ENCODE measurements at places on chromosomes 3 and 15.

GRCh38 chr3:86921971-86922680 lies 68.8 kb downstream of the VGLL3 start:
- no peak for DNase-seq

DNA sequence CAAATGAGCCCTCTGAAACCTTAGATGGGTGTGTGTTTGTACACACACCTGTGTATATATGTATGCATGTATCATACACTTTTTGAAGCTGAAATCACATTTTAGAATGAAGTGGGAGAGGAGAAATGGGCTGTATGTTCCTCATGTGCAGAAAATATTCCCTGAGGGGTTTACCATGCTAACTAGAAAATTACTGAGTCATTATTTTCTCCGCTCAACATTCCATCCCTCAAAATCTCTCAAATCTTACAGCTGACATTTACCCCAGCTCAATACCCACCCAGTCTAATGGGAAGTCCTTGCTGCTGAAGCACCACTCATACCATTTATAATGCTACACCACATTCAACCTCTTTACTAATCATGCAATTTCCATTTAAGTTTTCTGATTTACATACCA lies 138.6 kb downstream of the P2RY1 start:
- no peak for DNase-seq

- DNase-seq, result no peak
Measured at GRCh38 chr15:40618906-40619305, 24.9 kb downstream of the KNL1 start.

- DNase-seq, result no peak
Measured at GRCh38 chr3:47495886-47496285, 17.6 kb downstream of the ELP6 start.

DNA sequence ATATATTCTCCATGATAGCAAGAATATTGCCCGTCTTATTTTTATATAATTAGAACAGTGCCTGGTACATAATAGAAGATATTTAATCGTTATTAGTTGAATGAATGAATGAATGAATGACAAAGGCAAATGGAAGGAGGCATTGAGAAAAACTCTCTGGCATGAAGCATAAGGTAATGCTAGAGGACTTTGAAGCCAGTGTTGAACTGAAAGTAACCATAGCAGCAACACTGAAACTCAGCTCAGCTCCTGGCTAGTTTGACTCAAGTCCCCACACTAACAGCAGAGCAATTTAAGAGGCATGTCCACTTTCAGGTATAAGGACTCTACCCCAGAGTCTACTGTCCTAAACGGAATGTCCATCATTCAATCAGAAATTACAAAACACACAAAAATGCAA lies 227.0 kb downstream of the CPNE4 start:
- DNase-seq, result no peak

- DNase-seq, result no peak
Measured at GRCh38 chr3:43206105-43206504, 80.2 kb upstream of the SNRK start.

DNA sequence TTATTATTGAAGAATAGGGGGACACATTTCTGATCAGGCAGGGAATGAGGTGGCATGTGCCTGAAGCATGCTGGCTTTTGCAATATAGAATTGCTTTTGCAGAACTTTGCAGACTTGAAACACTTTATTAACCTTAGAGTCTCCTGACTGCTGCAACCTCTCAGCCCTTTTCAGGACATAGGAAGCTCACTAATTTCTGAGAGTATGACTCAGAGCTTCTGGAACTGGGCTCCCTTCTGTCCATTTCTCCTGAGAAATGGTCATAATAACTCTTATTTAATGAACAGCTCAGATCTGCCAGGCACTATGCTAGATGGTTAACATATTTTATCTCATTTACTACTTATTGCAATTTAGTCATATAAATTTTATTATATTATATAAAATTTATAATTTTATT lies 38.6 kb upstream of the DGKG start:
- DNase-seq, result no peak

DNA sequence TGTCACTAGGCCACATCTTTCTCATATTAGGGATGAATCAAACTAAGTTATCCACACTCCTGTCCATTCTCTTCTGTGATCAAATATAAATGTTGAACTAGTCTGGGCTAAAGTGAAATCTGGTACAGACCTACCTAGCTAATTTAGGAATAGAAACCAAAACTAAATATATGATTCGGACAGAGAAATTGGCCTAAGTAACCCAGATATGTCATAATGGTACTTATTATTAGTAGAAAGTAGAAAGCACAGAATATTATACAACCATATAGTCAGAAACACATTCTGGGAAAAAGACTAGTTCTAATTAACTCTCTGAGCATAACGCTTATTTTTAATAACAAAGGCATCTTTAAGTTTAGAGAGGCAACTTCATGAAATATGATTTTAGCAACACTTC lies 389.0 kb downstream of the LSAMP start:
- DNase-seq, result no peak

DNA sequence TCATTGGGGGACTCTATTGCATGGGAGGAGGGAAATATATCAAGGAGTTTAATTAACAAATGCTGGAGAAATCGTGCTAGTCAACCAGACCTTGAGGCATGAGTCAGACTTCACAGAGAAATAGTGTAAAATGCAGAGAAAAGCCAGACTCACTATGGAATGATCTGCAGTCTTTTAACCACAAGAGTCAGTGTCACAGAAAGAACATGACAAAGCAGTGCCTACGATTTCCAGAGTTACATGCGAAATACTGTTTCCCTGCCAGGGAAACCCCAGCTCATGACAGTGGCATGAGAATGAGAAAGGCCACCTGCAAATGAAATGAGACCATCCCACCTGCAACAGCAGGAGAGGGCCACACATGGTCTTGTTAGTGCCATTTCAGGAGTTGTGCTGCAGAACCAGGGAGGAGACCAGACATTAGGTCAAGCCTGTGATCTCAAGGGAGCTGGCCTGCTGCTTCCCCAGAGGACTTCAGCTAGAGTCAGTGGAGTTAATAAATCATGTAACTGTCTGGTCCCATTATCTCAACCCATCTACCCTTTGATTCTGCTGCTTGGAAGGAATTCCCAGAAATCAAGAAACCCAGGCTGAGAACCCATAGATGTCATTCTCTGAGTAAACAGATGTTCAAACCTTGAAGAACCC lies 79.0 kb downstream of the ERC2 start:
- DNase-seq, result no peak

GRCh38 chr15:67945951-67946700 lies 106.3 kb upstream of the RNU6-1 start:
- DNase-seq, result peak; percentile 35

GRCh38 chr15:95875121-95875643 lies 455.3 kb upstream of the NR2F2 start:
- peak; percentile 1 for DNase-seq

DNA sequence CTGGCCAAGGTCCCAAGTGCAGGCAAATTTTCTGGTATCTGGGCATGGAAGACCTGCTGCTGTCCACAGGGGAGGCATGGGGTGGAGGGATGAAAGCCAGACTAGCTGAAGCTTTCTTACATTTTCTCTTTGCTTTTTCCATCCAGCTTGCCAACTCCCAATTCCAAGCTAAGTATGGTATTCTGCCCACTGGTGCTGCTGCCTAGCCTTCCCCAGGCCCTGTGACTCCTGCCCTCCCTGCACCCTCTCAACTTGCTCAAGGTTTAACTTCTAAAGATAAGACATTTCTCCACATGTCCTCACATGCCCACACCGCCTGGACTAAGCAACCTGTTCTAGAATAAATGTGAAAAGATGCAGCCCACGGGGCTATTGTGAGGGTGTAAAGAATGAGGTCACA lies 59.5 kb upstream of the HACD2 start:
- DNase-seq, result peak; percentile 10

GRCh38 chr3:34034840-34035239 lies 236.4 kb downstream of the PDCD6IP start:
- no peak for DNase-seq

GRCh38 chr15:101176625-101177024 lies 75.2 kb downstream of the CHSY1 start:
- DNase-seq, result no peak

- peak; percentile 70 for DNase-seq
Measured at GRCh38 chr3:38108649-38109579, 28.0 kb downstream of the ACAA1 start.

- no peak for DNase-seq
Measured at GRCh38 chr3:9020426-9020825, 57.2 kb upstream of the RAD18 start.

GRCh38 chr3:10957976-10958749 lies 34.4 kb upstream of the SLC6A1 start:
- DNase-seq, result peak; percentile 39

- DNase-seq, result no peak
Measured at GRCh38 chr3:140359233-140359995, 318.4 kb upstream of the TRIM42 start.

DNA sequence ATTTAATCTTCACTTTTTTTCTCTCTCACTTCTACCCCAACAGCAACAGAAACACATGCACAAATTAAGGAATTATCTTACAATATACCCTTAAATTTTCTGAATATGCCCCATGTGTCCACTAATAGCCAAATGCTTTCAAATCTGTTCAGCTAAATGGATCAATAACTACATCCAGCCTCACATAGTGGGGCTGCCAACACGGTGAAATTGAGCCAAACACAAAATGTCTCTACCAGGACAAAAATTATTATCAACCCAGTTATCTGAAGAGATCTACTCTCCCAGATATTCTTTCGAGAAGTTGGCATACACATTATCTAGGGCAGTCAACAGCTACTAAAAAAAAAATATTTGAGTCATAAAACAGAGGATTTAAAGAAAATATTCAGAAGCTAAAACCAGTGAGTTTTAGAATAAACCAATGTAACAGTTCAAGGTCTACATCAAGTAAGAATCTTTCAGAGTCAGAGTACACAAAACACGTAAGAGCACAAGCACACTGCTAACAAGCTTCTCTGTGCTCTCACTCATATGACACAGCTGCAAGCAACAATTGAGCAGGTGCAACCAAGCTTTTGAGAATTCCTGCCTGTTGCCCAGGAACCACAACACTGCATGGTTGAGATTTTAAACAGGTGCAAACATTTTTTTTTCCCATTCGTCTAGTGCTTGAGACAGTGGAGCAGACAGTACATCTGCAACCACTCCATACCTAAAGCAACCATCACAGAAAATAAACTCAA lies 247.7 kb downstream of the ZBTB20 start:
- DNase-seq, result no peak

DNA sequence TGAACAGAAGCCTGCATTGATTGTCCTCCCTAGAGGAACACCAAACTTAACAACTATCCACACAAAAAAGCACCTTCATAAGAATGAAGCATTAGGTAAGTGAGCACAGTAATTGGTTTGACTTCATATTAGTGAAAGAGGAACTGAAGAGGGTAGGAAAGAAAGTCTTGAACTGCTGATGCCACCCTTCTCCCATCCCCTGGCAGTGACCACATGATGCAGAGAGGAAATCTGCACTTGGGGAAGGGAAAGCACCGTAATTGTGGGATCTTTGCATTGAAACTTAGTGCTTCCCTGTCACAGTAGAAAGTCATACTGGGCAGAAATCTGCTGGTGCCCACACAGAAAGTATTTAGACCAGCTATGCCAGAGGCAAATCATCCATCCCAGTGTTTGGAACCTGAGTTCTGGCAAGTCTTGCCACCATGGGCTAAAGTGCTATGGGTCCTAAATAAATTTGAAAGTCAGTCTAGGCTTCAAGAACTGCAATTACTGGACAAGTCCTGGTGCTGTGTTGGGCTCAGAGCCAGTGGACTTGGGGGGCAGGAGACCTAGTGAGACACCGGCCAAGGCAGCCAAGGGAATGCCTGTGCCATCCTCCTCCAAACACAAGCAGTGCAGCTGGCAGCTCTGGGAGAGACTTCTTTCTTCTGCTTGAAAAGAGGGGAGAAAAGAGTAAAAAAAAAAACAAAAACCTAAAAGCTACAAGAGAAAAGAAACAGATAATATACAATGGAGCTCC lies 63.6 kb downstream of the SLC15A2 start:
- DNase-seq, result peak; percentile 37

DNA sequence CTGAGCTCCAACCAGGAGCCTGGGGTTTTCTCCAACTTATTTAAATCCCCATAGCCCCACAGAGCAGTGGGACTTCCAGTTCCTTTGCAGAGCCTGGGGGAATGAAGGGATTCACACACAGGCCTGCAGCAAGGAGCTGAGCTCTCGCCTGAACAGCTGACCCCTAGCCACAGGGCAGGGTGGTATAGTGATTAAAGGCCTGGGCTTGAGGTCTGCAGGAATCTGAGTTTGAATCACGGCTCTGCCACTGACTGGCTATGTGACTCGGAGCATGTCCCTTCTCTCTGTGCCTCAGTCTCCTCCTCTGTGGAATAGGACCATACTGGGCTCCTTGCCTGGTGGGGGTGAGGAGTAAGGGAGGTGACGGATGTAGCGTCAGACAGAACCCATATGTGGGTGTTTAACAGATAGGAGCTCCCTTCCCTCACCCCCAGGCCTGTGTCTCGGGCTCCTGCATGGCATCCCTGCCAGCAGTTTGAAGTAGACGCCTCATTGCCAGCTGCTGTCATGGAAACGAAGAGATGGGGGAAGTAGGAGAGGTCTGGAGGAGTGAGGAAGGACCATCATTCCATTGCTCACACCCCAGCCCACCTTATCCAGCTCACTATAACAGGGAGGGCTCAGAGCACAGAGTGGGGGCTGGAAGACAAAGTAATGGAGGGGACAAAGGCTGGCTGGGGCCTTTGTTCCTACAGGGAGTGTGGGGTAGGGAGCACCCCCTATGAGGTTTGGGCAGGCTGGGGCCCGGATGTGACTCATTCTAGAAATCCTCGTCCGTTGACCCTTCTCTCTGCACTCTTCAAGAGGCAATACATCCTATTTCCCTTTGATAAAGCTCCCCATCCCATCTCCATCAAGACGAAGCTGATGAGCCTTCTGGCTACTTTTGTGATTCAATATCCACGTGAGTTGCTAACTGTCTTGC lies 14.8 kb downstream of the HRH1 start:
- DNase-seq, result no peak

GRCh38 chr15:66145726-66146182 lies 107.8 kb downstream of the MEGF11 start:
- DNase-seq, result peak; percentile 96

DNA sequence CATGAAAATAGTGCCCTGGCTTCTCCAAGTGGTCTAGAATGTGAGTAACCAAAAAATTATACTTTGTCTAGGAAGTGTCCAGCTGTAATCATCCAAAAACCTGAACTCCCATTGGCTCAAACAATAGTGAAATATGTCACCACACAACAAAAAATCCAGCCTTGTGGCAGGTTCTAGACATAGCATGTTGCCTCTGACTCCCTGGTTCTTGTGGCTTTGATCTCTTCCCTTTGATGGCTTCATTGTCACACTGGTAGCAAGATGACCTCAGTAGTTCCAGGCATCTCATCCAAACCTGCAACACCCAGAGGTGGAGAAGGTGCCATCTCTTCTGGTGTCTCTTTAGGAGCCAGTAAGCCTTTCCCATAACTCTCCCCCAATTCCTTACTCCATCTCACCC lies 74.7 kb downstream of the CMSS1 start:
- no peak for DNase-seq

- DNase-seq, result no peak
Measured at GRCh38 chr3:187896646-187897045, 151.4 kb upstream of the BCL6 start.

GRCh38 chr3:168738527-168739325 lies 643.0 kb upstream of the GOLIM4 start:
- DNase-seq, result no peak

GRCh38 chr3:108008931-108009639 lies 81.7 kb downstream of the CD47 start:
- DNase-seq, result no peak
